ENCODE measurements at places on chromosomes 5 and 9. TPM values are rescaled to one million over a fixed set of nuclear protein-coding genes. Genes with fewer than 3 reads are reported as not detected.

- no peak for DNase-seq
Measured at GRCh38 chr5:55027595-55027994, 3.5 kb downstream of the GZMK start.

DNA sequence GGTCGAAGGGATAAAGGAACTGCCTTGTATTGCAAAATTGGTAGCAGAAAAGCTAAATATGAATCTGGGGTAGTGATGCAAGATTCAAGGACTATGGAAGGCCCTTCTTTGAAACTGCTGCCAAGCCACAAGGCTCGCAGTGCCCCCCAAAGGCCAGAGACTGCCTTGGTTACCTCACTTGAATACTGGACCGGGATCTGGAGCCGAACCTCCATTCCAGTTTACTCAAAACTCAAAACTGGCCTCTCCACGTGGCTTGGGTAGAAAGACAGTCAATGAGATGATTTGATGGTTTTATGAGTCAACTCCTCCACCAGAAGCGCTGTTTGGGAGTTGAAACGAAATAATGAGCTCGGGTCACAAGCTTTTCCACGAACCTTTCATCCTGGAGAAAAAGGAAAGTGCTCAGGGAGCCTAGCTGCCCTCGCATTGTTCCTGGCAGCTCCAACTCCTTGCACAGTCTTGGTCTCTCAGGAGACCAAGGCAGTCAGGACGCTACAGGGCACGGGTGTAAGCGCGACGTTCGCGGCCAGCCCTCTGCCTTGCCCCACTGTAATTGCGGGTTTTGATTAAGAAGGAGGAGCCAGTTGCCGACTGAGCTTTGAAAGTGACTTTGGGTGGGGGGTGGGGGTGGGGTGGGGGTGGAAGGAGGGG, 2.8 kb downstream of the ST8SIA4 start:
- no peak for DNase-seq

DNA sequence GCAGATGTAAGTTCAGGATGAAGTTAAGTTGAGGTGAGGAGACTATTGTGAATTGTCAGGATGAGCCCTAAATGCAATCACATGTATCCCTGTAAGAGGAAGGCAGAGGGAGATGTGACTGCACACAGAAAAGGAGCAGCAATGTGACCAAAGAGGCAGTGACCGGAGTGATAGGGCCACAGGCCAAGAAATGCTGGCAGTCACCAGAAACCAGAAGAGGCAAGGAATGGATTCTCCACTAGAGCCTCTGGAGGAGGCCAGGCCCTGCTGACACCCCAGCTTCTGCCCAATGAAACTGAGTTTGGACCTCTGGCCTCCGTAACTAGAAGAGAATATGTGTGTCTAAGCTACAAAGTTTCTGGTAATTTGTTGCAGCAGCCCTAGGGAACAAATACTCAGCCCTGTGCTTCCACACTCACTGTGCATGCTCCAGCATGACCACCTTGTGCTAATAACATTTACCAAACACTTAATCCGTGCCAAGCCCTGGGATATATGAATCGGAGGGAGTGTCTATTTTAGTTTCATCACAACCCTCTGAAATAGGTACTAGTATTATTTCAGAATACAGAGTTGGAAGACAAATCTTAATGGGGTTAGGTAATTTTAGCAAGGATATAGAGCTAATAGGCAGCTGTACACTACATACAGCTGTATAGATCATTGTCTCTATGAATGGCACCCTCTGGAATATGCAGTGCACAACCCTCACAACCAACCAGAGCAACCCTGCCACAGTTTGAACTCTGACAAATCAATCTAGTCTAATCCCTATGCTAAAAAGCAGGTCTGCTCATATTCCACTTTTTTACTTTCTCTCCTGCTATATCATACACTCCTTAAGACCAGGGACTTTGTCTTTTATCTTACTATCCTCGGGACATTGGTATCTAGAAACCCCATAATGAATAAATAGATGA, 7.8 kb upstream of the GPX8 start:
- DNase-seq = no peak

- DNase-seq = no peak
Measured at GRCh38 chr9:32625320-32625719, 10.1 kb downstream of the TAF1L start.

DNA sequence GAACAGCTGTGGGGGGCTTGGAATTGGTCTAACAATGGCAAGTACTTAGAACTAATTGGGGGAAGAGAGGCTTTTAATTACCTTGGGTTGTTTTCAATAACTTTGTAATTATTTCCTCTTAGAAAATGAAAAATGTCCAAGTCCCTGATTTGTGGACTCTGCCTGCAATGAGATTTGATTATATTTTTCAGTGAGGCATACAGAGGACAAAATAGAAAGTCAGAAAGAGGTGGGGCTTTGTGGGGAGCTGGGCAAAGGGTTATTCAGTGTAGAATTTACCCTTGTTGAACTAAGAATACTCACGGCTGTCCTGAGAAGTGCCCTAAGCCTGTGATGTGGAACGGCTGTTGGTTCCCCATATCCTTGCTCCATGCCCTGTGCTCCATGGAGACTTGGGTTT, 153.0 kb downstream of the ICE1 start:
- no peak for DNase-seq

- DNase-seq = no peak
Measured at GRCh38 chr5:129698661-129699060, 49.2 kb upstream of the MINAR2 start.

- no peak for DNase-seq
Measured at GRCh38 chr9:116147821-116148220, 5.8 kb upstream of the PAPPA start.

DNA sequence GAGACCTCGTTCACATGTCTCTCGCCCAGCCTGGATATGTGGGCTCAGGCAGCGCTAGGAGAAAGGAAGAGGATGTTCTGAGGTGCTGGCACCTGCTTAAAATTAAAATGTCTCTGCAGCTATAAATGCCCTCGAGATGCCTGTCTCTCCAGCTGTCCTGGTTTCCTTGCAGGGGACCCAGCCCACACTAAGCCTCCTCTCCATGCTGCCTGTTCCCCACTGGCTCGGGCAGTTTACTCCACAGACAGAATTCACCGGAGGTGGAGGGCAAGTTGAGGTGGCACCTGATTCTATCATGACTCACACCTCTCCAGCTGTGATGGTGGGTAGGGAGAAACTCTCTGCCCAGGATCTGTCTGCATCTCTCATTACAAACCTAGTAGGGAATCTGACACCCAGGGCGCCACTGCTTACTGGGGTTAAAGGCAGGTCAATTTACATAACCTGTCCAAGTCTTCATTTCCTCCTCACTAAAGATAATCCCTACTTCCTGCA, 420.9 kb downstream of the SPOCK1 start:
- no peak for DNase-seq

DNA sequence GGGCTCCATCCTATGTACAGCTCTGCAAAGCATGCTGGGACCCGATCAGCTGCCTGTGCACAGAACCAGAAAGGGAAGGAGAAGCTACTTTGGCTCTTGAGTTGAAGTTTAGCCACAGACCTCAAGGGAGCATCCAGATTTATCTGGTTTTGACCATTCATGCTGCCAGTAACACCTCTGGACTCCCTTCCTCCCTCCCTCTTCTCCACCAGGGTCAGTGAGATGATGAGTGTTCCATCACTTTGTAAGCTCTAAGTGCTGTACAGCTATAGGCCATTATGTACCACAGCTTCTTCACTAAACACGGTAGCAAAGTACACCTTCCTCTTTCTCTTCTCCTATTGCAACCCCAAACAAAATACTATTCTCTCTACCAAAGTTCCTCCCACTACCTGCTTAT, 77.9 kb downstream of the GLIS3 start:
- DNase-seq = no peak

GRCh38 chr5:66963559-66963971, 233.0 kb downstream of the CD180 start:
- no peak for DNase-seq

GRCh38 chr9:6758248-6758497, 400 bp downstream of the KDM4C start:
- no peak for DNase-seq

The PLPP7 gene
- 2.0 TPM for polyA plus RNA-seq

The OR1J2 gene
- polyA plus RNA-seq = not detected

The ZNF483 gene
- polyA plus RNA-seq = 2.2 TPM

The ZFP37 gene
- 13.8 TPM for polyA plus RNA-seq
